Activated T-cell treated with anti-CD3 and anti-CD28 coated beads for 24 hours (primary cell): ENCODE measurements at places on chromosomes 5 and 9.

DNA sequence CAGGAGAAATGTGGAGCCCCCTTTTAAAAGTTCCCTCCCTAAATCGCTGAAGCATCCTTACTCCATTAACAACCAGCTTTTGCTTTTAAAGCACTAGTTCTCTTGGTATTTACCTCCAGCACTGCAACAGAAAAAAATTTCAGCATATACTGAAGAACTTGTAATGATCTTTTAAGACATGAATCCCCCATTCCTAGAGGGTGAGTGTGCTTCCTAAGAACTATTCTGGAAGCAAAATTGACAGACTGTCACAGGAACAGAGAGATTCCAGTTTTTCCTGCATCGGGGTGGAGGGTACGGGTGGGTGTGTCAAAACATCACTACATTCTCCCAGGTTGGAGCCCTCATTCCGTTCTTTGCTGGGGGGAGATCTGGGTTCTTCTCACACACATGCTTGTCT, 151.9 kb downstream of the EBF1 start:
- DNase-seq: no peak

DNA sequence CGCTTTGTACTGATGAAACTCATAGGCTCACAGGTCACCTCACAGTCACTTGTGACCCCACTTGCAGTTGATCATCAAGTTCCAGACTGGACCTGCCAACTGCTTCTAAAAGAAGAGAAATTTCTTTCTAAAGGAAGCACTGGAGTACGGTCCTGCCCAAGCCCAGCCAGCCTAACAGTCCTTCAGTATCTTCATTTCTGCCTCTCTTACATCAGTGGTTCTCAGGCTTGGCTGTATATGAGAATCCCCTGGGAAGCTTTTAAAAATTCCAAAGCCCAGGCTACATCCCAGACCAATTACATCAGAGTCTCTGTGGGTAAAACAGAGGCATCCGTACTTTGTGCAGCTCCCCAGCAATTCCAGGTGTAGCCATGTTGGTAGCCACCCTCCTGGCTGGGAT, 282.1 kb downstream of the NFIB start:
- DNase-seq: no peak

DNA sequence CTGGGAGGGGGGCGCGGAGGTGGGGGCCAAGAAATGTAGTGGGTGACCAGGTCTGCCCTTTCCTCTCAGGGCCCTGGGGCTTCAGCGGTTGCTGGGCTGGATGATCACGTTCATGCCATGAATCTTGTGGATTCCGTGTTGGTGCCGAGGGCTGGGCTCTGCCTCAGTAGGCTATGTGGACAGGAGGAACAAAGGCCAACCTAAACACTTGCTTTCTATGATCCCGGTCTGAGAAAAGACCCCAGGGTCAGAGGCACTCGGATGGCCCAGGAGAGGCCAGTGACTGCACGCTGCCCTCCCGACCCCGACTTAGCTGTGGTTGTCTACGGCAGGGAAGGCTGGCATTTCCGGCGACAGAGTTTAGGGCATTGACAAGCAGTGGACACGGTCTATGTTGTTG, 26.6 kb downstream of the PHF2 start:
- DNase-seq: no peak

GRCh38 chr5:77337246-77337645, 126.8 kb downstream of the PDE8B start:
- no peak for DNase-seq

GRCh38 chr5:65185468-65185867, 296.3 kb downstream of the ADAMTS6 start:
- no peak for DNase-seq

DNA sequence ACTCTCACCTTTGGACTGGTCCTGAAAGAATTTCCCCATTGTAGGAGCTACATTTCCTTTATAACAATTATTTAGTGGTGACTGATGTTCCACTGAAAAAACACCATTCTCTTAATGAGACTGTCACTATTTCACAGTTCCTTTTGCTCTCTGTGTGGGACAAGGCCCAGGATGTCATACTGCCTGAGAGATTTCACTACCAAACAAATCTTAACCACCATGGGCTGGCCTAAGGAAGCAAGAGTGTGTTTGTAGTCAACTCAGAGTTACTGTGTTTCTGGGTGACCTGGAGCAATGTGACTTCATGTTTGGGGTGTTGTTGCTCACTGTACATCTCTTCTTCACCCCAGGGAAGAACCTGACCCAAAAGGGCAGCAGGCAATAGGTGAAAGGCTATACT, 50.1 kb upstream of the ZNF608 start:
- no peak for DNase-seq

- DNase-seq: no peak
Measured at GRCh38 chr9:134146774-134147493, 11.1 kb downstream of the WDR5 start.

- DNase-seq: peak; percentile 33
Measured at GRCh38 chr9:115035841-115036612, 81.9 kb downstream of the TNC start.

DNA sequence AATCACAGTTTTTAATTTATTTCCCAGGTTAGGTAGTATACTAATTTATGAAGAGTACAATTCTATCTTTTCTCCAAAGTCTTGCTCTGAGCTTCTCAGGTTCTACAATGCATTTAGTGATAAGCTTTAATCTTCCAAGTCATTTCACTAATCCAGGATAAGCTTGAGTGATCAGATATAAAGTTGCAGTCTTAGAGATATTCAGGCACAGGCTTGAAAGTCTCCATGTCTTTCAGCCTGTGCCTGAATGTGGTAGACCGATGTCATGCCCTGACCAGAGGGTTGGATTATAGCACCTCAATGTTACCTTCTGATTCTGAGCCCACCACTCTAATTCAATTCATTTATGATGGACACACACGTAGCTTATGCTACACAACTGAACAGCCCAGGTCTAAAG, 3.2 kb downstream of the CRHBP start:
- DNase-seq: no peak
